ENCODE measurements at places on chromosomes 1 and 21. TPM values are rescaled to one million over a fixed set of nuclear protein-coding genes. Genes with fewer than 3 reads are reported as not detected.

- no peaks in the 10 kb centered on the region for H3K27me3 ChIP-seq
- H3K27ac ChIP-seq = no peak overlapping the region
- H3K4me1 ChIP-seq = no peaks in the 10 kb centered on the region
- H3K36me3 ChIP-seq = no peaks in the 10 kb centered on the region
Measured at GRCh38 chr1:70827030-70827429, 220.6 kb downstream of the PTGER3 start.

GRCh38 chr1:7110321-7110720 lies 325.1 kb downstream of the CAMTA1 start:
- no peaks in the 10 kb centered on the region for H3K4me1 ChIP-seq
- no peak overlapping the region for H3K27ac ChIP-seq
- no peaks in the 10 kb centered on the region for H3K36me3 ChIP-seq
- DNase-seq = no peak

- no peak for DNase-seq
- no peak overlapping the region for H3K4me3 ChIP-seq
- no peaks in the 10 kb centered on the region for H3K4me1 ChIP-seq
- no peak overlapping the region for H3K27ac ChIP-seq
- H3K27me3 ChIP-seq = no peaks in the 10 kb centered on the region
Measured at GRCh38 chr1:241637046-241637590, 3.1 kb downstream of the CHML start.

DNA sequence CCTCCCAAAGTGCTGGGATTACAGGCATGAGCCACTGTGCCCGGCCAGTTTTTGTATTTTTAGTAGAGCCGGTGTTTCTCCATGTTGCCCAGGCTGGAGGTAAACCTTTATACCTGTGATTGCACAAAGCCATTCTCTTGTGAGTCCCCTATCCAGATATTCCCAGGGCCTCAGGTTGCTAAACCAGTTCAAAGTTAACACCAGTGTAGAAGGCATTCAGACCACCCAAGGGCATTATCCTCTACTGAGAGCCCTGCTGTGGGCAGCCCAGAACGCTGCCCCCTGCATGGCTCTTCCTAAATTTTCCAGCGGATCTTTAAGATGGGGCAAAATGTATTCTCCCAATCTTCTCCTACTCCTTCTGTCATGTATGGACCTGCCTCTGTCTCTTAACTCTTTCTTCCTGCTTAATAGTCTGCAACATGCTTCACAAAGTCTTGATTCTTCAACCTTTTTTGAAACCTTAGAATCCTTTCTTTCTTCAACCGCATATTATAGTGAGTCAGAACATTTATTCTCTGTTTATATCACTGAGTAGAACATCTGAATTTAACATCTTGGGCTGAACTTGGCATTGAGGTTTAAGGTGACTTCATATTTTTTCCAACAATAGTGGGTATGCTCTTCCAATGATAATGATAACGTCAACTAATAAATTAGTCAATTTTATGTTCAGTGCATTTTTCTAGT lies 36.0 kb downstream of the UBE4B start:
- peaks cover 12% of the 10 kb centered on the region for H3K4me1 ChIP-seq
- H3K27me3 ChIP-seq = no peaks in the 10 kb centered on the region
- no peak overlapping the region for H3K27ac ChIP-seq
- no peak overlapping the region for H3K4me3 ChIP-seq

LRRC38 gene
- total RNA-seq = not detected

RHBG gene
- 0.92 TPM for total RNA-seq

DNA sequence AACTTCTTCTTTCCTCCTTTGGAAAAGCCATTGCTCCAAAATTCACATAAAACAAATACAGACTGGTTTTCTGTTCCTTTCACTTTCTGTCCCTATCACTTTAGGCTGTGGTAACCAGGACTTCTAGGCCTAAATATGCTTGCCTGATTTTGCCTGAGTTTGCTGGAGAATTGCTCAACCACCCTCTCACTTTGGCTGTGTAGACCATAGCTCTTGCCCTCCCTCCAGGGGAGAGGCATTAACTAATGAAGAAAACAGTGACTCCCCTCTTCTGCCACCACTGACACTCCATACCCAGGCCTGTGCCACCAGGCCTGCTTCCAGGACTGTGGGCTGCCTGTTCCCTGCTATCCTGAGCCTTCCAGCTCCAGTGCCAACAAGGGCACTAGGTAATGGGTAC lies 163.5 kb downstream of the TOMM20 start:
- no peak overlapping the region for H3K4me3 ChIP-seq
- no peak for DNase-seq
- H3K27ac ChIP-seq = peak overlapping the region; percentile 88
- H3K4me1 ChIP-seq = peaks cover 71% of the 10 kb centered on the region
- H3K27me3 ChIP-seq = no peaks in the 10 kb centered on the region

DNA sequence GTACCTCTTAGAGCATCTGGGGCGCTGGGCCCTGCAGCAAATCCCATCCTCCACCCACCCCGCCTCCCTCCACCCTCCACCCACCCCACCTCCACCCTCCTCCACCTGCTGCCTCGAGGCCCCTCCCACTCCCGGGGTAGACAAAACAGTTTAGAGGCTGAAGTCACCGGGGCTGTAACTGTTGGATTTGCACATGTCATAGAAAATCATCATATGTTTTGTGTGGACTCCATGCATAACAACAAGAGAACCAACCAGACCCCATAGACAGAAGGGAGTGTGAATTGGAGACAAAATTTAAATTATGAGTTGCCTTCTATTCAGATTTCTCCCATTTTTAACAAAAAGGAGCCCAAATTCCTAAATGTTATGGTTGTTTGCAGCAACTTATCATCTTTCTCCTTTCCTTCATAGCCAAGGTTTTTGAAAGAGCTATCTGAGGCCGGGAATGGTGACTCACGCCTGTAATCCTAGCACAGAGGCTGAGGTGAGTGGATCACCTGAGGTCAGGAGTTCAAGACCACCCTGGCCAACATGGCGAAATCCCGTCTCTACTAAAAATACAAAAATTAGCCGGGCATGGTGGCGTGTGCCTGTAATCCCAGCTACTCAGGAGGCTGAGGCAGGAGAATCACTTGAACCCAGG lies 28.2 kb upstream of the LGALS8 start:
- no peak for DNase-seq
- H3K4me3 ChIP-seq = no peak overlapping the region
- H3K4me1 ChIP-seq = no peaks in the 10 kb centered on the region
- H3K36me3 ChIP-seq = no peaks in the 10 kb centered on the region
- H3K27me3 ChIP-seq = no peaks in the 10 kb centered on the region

Measured in right lobe of liver (tissue), 6 donors.